Esophagus mucosa (tissue), 1 donor: ENCODE measurements at places on chromosomes 12 and 14. TPM values are rescaled to one million over a fixed set of nuclear protein-coding genes. Genes with fewer than 3 reads are reported as not detected.

TMEM63C gene
- 4.7 TPM for total RNA-seq

TAS2R13 gene
- 0.44 TPM for total RNA-seq

KCNC2 gene
- not detected for total RNA-seq

FAM186B gene
- 0.36 TPM for total RNA-seq

FSCB gene
- not detected for total RNA-seq

CLEC9A gene
- not detected for total RNA-seq

RASSF8 gene
- total RNA-seq = 4.3 TPM

CABP1 gene
- total RNA-seq = 0.16 TPM

GRCh38 chr12:69348162-69348938, at the start of gene LYZ:
TSS of gene LYZ (plus strand) at chr12:69348381. CDS start at chr12:69348409, 28 bp downstream.
- ATAC-seq = peak; percentile 22

- no peak for ATAC-seq
Measured at GRCh38 chr12:26361964-26362363, 166.6 kb downstream of the SSPN start.

GRCh38 chr14:77014734-77015133, 13.8 kb downstream of the IRF2BPL start:
- no peak for ATAC-seq

DNA sequence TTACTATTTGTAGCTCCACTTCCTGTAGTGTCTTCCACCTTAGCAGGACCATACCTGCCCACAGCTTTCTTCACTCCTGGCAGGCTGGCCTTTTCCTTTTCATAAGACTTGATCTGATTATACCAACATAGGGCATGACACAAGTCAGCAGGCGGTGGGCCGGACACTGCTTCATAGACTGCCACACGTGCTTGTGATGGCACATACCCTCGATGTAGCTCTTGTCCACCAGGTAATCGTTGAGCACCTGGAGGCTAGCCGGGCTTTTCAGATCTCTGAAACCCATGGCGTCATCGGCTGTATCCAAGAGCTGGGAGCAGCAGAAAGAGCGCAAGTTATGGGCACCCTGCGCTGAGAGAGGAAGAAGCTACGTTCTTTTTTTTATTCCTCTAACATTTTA, 53.7 kb upstream of the TMEM263 start:
- ATAC-seq = no peak

DNA sequence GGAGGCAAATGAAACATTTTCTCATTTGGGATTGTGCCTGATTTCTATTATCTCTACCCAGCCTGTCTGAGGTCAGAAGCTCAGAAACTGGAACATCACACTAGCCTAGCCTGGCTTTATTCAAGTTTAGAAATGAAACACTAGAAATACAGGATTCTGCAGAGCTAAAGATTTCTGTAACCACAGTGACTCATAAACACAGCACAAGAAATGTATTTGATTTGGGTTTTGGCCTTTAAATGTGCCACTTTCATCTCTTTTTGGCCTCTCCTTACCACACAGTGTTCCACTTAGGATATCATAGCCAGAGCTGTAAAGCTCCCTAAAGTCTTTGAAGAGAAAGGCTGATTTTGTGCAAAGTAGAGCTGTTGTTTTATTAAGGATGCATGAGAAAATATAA, 307.5 kb downstream of the EMP1 start:
- ATAC-seq = no peak

- ATAC-seq = peak; percentile 39
Measured at GRCh38 chr12:109302358-109302757, 6.7 kb downstream of the FOXN4 start.
